ENCODE measurements at places on chromosomes 11 and 22. TPM values are rescaled to one million over a fixed set of nuclear protein-coding genes. Genes with fewer than 3 reads are reported as not detected.

The MTA2 gene
- 32.2 TPM for polyA plus RNA-seq

DNA sequence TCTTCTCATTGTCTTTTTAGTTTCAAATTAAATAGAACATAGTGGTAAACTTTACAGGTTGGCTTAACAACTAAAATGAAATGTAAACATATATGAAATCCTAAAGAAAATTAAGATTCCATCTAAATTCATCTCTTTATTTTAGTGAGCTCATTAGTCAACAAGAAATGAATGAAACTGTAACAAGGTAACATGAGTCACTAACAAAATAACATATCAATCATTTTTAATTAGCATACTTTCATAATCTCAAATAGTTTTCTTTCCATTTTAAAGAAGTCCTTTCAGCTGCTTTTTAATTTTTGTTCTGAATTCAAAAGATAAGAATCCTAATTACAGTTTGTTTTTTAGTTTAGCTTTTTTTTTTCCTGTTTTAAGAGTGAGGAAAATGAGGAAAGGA is 688.6 kb upstream of the TENM4 start:
- no peak for DNase-seq

The IL10RA gene
- 0.05 TPM for polyA plus RNA-seq

GRCh38 chr22:39966470-39966869 is 6.3 kb downstream of the TMA7B start:
- DNase-seq, result no peak

DNA sequence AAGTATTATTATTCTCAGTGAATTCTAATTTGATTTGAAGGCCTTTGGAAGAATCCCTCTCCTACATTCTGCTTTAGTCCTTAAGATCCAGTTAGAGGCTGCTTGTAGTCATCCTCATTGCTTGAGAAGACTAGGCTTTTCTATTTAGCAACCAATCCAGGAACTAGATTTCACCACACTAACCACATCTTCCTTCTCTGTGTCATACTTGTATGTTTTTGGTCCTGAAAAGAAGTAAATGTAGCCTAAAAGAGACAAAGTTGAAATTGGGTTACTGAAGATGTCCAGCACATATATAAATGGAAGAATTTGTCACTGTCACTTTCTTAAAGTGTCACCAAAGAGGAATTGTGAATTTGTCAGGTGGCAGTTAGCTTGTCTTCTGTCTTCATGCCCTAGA is 46.6 kb upstream of the MMP7 start:
- DNase-seq, result no peak

DNA sequence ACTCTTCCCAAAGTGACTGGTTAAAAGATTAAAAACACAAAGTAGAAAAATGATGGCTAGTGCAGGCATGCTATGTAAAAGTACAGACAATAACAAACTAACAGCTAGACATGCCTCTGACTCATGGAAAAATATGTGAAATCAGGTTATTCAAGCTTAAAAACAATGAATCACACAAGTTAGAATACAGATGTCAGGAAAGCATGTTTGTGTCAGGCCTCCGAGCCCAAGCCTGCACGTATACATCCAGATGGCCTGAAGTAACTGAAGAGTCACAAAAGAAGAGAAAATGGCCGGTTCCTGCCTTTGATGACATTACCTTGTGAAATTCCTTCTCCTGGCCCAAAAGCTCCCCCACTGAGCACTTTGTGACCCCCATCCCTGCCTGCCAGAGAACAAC is 110.1 kb downstream of the NOX4 start:
- DNase-seq, result no peak

GRCh38 chr22:25078591-25078990 is 121.1 kb upstream of the CRYBB3 start:
- no peak for DNase-seq

DNA sequence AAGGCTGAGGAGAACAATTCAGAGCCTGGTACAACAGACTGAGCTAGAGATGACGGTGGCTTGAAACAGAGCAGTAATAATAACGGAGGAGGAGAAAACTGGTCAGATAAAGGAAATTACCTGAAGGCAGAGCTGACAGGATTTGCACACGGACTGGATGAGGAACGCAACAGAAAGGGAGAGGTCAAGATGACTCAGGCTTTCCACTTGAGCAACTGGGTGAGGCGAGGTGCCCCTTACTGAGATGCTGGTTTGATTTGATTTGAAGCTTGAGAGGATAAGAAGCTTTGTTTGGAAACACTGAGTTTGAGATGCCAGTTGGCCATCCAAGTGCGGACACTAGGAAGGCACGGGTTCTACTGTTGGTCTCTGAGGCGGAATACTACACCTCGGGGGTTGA is 35.4 kb upstream of the NRIP3 start:
- DNase-seq, result no peak

GRCh38 chr11:110835106-110835505 is 122.9 kb upstream of the ARHGAP20 start:
- no peak for DNase-seq

The LRFN4 gene
- polyA plus RNA-seq, result 66.9 TPM

GRCh38 chr11:88404932-88405710 is 67.6 kb upstream of the CTSC start:
- no peak for DNase-seq

DNA sequence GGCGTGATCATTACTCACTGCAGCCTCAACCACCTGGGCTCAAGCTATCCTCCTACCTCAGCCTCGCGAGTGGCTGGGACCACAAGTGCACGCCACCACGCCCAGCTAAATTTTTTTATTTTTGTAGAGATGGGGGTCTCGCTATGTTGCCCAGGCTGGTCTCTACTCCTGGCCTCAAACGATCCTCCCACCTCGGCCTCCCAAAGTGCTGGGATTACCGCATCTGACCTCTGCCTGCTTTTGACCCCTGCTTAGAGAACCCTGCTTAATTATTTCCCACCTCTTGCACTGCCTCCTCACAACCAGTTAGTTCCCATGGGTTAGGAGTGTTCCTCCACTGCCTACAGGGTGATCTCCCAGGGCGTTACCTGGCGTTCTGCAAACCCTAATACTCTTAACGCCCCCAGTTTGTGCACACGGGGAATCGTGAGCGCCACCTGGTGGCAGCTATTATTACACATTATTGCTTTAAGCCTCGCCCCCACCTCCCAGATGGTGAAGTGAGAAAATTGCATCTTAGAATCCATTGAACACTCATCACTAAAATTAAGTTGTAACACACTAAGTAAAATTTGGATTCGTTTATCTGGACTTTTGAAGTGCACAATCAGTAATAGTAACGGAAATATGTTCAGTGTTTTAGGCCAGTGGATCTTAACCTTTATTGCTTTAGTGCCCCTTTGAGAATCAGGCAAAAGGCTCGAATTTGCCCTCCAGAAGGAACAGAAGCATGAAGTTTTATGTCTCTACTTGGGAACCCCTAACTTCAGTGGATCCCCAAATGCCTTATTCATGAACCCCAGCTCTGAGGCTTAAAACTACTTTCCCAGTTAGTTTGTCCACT is 61.4 kb upstream of the ASPHD2 start:
- DNase-seq, result no peak

All from H1 (cell line).